ENCODE measurements at places on chromosomes 11 and 22. TPM values are rescaled to one million over a fixed set of nuclear protein-coding genes. Genes with fewer than 3 reads are reported as not detected.

DNA sequence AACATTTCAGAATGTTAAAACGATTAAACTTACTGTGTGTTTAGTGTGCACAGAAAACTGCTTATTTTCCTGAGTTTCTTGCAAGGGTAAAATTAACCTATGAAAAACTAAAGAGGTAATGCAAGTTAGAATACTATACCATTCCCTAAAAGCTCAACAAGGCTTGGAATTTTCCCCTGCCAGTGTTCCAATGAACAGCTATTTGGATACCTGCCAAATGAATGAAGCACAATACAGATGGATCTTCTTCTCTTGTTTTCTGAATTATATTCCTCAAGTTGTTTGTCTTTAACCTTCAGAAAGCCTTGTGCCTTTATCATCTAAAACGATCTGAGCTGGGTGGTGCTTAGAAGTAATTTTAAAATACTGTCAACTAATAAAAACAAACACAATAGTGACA is 204.5 kb downstream of the LRRC4C start:
- DNase-seq: no peak

DNA sequence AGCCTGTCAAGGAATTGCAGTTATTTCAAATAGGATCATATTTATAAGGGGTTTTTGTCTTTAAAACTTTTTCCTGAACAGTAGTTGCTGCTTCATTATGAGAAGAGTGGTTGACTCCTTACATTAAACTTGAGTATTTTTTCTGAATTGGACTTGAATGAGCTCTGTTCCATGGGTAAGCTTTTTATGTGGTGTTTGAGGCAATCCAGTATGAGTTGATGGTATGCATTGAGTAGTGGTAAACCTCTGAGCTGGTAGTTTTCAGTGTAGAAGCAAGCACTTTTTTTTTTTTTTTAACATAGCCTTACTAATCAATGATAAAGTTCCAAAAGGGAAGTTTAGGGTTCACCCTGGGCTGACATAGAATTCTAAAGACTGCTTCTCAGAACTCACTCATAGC is 3.4 kb downstream of the KMT2A start:
- no peak for DNase-seq

DNA sequence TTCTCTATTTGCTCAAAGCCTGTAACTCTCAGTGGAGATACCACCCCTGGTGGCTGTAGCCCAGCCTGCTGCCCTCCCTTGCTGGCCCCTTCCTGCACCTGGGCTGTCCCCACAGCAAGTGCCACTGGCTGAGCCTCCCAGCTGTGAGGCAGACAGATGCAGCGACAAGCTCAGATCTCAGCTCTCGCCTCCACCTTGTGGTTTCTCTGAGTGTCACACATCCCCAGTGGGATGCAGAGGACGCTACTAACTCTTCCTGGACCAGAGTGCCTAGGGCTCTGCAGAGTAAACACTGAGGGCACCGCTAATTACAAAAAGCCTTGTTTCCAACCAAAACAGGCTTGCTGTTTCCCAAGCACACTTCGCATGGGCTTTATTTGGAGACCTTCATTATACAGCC is 8.9 kb downstream of the YPEL1 start:
- no peak for DNase-seq

- no peak for DNase-seq
These were observed 46.8 kb downstream of the BTG4 start for GRCh38 chr11:111465400-111465799.

- DNase-seq: no peak
These were observed 18.9 kb upstream of the SLC22A12 start for GRCh38 chr11:64572143-64572542.

DNA sequence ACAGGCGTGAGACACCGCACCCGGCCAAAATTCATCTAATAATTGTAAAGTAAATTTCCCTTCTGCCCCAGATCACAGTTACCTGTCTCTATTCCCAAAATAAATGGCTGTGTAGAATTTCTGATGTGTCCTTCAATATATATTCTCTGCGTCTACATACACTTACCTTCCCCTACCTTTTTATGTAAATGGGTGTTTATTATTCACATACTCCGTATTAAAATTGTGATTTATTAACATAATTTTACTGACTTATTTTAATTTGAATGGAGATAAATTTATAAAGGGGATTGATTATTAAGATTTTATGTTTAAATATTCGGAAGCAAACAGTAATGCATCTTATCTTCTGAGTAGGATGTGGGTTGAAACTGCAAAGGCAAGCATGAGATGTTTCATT is 16.4 kb upstream of the ZNF280A start:
- DNase-seq: no peak

DNA sequence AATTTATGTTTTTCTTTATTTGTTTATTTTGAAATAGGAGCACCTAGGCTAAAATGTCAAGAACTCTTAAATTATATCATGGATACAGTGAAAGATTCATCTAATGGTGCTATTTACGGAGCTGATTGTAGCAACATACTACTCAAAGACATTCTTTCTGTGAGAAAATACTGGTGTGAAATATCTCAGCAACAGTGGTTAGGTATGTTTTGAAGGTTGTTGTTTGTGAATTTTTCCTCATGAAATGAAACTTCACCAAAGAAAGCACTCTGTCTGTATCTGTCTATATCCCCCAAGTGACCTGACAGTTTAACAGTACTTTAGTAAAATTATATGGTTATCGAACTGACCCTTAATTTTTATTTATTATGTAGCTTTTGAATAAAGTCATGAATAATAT is 12.8 kb downstream of the ATM start:
- DNase-seq: no peak

DNA sequence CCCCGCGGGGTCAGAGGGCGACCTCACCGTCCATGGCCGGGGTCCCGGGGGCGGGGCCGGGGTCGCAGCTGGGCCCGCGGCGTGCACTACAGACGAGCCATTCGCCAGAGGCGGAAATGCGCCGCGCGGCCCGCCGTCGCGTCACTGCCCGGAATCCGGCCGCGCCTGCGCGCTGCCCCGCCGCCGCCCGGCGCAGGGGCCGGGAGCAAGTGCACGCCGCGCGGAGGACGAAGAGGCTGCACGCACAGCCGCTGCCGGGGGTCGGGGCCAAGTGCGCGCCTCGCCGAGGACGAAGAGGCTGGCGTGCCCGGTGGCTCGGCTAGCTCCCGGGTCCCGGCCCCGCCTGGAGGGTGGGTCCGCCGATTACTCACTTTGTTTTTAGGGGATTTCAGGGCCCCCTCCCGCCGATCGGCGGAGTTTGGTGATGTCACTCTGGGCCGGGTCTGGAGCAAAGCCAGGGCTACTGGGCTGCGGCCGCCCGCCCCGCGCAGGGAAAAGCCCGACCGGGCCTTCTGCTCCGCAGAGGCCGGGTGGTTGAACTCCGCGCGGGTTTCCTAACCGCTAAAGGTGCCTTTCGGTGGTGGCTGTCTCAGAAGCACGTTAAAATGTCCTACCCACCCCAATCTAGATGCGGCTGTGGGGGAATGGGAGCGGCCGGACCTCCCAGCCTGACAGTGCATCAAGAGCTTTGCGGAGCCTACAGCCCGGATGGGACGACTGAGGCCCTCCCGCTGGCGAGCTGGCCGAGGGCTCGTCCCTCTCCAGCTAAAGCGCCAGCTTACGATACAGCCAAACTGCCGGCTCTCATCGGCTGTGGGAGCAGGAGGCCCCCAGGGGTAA is at the start of gene RELA:
RELA (minus strand) TSS at position 118 of the 840 bp plus-strand sequence; CDS start at position 34, 84 bp downstream.
- peak; percentile 94 for DNase-seq

DNA sequence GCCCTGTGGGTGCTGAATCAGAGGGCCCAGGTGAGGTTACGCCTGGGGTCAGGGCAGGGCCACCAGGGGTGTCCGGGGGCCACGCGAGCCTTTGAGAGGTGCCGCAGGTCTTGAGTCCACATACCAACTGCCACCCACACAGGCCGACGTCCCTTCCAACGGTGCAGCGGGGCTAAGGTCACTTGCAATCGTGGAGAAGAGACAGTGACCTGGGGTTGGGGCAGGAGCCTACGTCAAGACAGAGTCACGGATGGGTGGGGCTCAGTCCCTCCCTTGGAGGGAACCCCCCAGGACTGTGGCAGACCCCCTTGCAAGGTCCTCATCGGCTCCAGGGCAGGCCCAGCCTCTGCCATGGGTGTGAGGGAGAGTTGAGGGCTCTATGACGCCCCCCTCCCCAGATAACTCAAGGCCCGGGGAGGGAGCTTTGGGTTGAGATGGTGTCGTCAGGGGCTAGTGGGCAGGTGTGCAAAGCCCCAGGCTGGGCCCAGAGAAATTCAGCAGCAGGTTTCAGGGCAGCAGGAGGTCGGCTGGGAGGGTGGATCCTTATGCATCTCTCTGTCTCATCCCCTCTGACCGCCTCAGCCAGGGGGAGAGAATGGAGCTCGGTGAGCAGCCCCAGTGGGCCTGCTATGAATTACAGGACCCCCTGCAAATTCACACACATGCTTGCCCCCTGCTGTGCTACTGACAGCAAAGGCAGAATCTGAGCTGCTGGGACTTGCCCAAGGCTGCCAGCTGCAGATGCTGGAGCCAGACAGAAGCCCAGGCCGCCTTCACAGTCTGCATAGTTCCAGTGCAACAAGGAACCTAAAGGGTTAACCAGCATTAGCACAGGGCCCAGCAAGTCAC is 60.0 kb downstream of the MYEOV start:
- DNase-seq: no peak

DNA sequence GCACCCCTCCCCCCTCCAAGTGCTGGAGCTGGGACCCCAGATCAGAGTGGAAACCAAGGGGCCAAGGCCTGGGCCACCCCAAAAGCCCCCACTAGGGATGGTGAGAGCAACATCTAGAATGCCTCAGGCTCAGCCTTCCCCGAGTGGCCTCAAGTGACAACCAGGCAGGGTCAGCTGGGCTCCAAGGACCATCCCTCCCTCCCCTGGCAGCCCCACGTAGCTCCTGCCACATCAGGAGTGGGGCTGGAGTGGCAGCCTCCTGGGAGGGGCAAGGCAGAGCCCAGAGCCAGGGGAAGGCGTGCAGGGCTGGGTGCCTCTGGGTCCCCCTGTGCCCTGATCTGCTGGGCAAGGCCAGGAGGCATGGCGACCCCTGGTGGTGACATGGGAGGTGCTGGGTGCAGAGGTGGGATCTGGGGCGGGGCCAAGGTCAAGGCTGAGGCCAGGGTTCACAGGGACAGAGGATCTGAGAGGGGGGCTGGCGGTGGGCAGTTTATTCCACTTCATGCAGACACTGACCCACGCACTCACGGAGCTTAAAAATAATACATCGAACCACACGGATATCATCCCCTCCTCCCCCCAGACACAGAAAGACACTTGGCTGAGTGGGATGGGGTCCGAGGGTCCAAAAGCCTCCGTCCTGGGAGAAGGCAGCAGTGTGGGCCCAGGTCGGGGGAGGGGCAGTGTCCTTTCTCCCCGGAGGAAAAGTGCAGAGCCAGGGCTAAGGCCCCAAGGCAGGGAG is 15.8 kb upstream of the EHD1 start:
- peak; percentile 91 for DNase-seq

DNA sequence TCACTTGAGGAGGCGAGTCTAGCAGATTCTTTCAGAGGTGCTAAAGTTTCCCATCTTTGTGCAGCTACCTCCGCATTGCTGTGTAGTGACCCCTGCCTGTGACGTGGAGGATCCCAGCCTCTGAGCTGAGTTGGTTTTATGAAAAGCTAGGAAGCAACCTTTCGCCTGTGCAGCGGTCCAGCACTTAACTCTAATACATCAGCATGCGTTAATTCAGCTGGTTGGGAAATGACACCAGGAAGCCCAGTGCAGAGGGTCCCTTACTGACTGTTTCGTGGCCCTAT is 8.9 kb upstream of the SAMM50 start:
- no peak for DNase-seq

DNA sequence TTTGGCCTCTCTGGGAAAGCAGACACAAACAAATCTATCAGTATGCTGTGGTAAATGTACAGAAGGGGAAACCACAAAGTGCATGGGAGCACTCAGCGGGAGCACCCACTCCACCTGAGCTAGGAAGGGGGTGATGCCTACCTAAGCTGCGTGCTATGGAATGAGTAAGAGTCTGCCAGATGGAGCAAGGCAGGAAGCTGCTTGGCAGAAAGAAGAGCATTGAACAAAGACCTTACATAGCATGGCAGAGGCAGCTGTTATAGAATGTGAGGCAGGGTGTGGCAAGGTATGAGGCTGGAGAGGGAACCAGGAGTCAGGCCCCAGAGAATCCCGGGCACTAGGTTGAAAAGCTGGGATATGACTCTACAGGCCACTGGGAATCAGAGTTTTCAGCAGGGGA is 13.8 kb upstream of the MTFP1 start:
- DNase-seq: no peak

DNA sequence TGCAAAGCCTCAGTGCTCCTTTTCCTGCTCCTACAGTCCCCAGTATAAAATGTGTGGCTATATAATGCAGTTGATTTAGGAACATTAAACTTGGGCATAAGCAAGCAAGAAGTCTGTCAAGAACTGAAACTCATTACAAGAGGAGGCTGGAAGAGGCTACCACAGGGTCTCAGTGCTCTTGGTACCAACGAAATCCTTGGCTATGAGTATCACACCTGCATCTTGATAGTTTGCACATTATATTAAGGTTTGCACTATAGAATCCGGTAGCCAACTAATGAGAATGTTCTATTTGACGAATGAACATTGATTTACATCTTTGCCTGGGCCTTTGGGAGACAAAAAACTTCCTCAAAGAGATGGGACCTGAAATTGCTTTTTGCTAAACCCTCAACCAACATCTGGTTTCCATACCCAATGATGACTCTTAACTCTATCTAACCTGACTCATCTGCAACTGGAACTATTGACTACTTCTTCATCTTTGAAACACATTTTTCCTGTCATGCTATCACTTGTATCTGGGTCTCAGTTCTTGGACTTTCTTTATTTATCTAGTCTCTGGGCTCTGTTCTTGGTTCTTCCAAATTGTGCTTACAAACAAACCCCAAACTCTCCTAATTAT is 207.2 kb upstream of the CTSC start:
- DNase-seq: no peak

DNA sequence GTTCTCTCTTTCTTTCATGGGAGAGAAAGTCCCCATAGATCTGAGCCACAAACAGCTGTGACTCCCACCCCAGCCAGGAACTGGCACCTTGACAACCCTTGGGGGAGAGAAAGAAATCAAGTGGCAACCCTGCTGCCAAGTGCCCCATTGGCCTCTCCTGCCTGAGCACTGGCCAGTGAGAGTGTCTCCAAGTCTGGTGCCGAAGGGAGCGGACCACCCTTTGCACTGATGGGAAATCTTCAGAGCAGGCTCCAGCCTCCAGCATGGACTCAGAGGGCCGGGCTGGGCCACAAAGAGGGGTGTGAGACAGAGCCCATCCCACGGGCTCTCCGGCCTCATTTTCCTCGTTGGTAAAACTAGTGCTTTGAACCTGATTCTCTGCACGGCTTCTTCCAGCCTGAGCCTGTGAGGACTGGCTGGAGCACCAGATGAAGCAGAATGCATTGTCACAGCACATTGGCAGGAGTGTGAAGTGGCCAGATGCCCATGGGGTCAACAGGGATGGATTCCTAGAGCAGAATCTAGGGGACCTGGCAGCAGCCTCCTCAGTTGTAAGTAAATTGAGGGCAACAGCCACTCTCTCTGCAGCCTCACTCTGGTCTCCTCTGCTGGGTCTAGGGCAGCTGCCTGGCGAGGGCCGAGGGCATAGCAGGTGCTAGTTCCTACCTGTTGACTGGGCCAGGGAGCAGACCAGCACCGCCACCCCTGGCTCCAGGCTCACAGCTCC is 81.4 kb downstream of the TRIM29 start:
- no peak for DNase-seq

Gene OR5A1
- total RNA-seq: not detected

Gene RIMBP3B
- total RNA-seq: 1.4 TPM

Gene TNNI2
- not detected for total RNA-seq

Gene CALCB
- 0.12 TPM for total RNA-seq

Gene GAL3ST1
- total RNA-seq: not detected

Gene NUDT8
- total RNA-seq: 11.5 TPM

Gene OR51A4
- not detected for total RNA-seq

Gene TRIM49
- total RNA-seq: not detected

Gene OR56A1
- 0.05 TPM for total RNA-seq

Gene FEN1
- total RNA-seq: 155 TPM

Gene OSBP2
- total RNA-seq: 0.14 TPM

Gene OR51E2
- not detected for total RNA-seq

All from natural killer cell treated with Interleukin-12 subunit alpha and Interleukin-12 subunit beta and Interleukin-15 and Interleukin-18, amount 100 ng/mL, for 72 hours (primary cell).